ENCODE measurements at places on chromosomes 3 and 15. TPM values are rescaled to one million over a fixed set of nuclear protein-coding genes. Genes with fewer than 3 reads are reported as not detected.

IL20RB gene
- 0.89 TPM for total RNA-seq

FEZF2 gene
- total RNA-seq = not detected

GRCh38 chr15:35098737-35099136, 13.6 kb upstream of the NANOGP8 start:
- DNase-seq = no peak

DNA sequence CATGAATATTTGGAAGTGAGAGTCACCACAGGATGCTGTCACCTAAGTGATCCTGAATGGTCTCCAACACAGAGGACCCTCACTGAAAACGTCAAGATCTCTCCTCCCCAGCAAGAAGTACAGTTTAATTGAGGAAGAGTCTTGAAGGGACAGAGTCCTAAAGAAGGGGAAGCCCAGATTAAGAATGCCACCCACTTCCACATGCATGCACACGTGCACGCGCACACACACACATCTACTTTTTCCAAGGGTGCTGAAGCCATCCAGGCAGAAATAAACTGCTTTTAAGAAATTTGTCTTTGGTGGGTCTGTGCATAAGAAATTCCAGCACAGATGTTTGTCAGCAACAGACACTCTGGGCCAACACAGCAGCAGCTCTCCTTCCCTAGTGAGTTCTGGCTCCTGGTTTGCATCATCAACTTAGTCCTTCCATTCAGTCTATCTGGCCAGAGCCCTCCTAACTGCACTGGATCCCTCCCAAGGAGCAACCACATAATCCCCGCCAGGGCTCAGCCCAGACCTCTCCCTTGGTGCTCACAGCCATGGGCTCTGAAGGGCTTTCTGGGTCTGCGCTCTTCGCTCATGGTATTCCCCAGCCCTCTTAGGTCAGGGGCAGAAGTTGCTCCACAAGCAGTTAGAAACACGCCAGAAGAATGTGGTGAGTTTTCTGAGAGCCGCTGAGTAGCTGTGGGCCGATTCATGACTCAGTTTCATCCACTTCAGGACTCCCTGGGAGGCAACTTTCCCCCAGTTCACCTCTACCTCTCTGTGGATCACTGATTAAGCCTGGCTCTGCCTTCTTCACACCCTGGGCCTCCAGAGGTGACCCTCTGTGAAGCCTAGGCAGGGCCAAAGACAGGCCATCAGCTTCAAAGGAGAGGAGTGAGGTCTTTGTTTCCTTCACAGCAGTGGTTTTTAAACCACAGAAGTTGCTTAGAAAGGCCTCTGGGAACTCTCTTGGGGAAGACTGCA, 132.6 kb upstream of the LIPC start:
- DNase-seq = no peak

GRCh38 chr3:47782446-47783308, 984 bp upstream of the SMARCC1 start:
- DNase-seq = no peak

GRCh38 chr3:46705022-46705530, 3.9 kb downstream of the TMIE start:
- no peak for DNase-seq

DNA sequence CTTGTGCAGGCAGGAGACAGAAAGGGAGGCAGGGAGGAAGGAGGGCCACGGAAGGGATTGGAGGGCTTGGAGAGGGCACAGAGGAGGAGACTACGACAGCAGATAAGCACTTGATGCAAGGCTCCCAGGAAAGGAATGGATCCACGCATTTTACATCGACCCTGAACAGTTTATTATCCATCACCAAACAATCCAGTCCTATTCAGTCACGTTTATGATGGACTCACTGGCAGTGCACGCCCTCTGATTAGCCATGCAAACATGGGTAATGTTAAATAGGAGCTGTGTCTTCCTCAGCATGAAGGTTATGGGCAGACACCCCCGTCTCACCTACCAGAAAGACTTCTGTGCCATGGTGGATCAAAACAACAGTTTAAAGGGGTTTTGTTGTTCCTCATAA, 80.2 kb upstream of the SNRK start:
- DNase-seq = no peak

GRCh38 chr3:177893331-177893730, 642.9 kb upstream of the KCNMB2 start:
- no peak for DNase-seq

DNA sequence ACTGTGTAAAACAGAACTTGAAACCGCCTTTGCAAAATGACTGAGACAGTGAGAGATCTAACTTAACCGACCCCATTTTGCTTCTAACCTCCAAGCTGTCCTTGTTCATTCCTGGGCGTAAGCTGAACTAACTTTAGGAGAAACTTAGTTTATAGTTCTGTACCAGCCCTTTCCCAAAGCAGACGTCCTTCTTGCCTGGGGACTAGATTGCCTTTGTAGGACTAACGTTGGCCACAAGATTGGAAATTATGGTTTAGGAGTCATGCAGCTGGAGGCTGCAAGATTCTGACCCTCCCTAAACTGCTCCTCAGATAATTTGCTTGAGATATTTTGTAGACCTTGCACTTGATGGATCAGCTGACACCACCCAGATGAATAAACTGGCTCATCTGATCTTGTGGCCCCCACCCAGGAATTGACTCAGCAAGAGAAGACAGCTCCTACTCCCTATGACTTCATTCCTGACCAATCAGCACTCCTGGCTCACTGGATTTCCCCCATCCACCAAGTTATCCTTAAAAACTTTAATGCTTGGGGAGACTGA, 219.9 kb upstream of the PROK2 start:
- no peak for DNase-seq

Data from kidney epithelial cell (primary cell).